CD4-positive, alpha-beta memory T cell (primary cell): ENCODE measurements at places on chromosomes 3 and 15.

- DNase-seq = no peak
- peaks cover 24% of the 10 kb centered on the region for H3K4me1 ChIP-seq
- H3K27me3 ChIP-seq = no peaks in the 10 kb centered on the region
- no peak overlapping the region for H3K27ac ChIP-seq
Measured at GRCh38 chr3:49352890-49353421, 5.2 kb downstream of the GPX1 start.

- no peak overlapping the region for H3K27ac ChIP-seq
- no peaks in the 10 kb centered on the region for H3K36me3 ChIP-seq
- no peaks in the 10 kb centered on the region for H3K27me3 ChIP-seq
- no peak overlapping the region for H3K4me3 ChIP-seq
- H3K4me1 ChIP-seq = no peaks in the 10 kb centered on the region
- no peak for DNase-seq
Measured at GRCh38 chr3:3278073-3278472, 98.6 kb upstream of the CRBN start.

- H3K27me3 ChIP-seq = no peaks in the 10 kb centered on the region
- H3K27ac ChIP-seq = no peak overlapping the region
- no peak for DNase-seq
- no peaks in the 10 kb centered on the region for H3K4me1 ChIP-seq
Measured at GRCh38 chr15:48481802-48482201, 150.6 kb downstream of the DUT start.

DNA sequence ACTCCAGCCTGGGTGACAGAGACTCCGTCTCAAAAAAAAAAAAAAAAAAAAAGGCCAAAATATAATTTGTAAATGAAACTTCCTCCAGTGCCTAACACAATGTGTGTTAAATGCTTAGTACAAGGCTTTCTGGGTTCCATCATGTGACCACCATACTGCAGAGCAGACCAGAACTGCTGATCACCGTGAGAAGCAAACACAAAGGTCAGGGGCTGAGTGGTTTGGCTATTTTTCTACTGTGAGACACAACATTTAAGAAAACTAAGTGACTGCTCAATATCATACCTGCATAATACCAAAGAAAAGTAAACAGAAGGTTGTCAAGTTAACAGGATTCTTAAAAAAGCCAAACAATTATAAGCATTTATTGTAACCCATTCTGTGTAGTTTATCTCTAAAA, 13.2 kb downstream of the ABCC5 start:
- no peak overlapping the region for H3K27ac ChIP-seq
- no peaks in the 10 kb centered on the region for H3K4me1 ChIP-seq
- no peak for DNase-seq
- H3K36me3 ChIP-seq = no peaks in the 10 kb centered on the region
- no peaks in the 10 kb centered on the region for H3K27me3 ChIP-seq

DNA sequence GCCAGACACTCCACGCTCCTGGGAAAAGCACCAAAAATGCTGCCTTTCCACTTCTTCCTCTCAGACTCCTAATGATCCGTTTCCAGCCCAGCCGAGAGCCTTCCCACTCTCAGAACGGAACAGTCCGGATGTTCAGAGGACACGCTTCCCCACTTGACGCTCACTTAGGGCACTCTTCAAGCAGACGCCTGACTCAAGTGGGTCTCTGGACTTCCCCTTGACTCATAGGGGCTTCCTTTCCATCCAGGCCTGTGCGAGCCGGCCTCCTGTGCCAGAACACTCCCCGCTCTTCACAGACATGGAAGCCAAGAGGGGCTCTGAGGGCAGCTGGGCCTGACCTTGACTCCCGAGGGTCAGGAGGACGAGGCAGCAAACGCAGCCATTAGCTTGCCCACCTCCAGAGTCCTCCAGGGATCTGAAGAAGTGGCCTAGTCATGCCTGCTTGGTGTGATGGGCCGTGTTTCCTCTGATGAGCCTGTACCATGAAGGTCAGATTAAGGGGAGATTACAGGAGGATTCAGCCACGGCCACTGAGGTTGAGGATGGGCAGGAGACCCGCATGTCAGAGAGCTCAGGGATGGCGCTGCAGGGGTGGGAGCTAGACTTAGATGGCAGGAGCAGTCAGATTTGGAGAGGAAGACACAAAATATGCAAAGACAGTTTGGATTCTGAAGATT, 114.7 kb upstream of the TLE3 start:
- no peaks in the 10 kb centered on the region for H3K27me3 ChIP-seq
- DNase-seq = no peak
- H3K27ac ChIP-seq = no peak overlapping the region
- no peaks in the 10 kb centered on the region for H3K36me3 ChIP-seq
- no peaks in the 10 kb centered on the region for H3K4me1 ChIP-seq

DNA sequence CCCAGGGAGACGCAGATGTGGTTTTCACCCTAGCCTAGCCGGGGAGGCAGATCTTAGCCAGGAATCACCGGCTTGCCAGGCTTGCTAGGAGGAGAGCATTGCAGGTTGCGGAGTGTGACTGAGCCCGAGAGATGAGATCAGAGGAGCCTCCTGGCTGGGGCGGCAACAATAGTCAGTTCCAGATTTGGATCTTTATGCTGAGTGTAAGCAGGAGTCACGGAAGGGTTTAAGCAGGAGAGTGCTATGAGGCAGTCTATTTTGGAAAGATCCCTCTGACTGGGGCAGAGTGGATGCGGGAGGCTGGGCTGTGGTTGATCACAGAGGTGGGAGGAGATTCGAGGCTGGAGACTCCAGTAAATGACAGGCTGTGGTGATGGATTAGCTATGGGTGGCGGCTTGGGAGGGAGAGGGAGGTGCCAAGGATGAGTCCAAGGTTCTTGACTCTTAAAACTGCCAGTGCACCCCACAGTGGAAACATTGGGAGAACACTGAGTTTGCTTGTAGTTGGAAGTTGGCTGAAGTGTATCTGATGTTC, 10.4 kb upstream of the BAHD1 start:
- no peak overlapping the region for H3K27ac ChIP-seq
- H3K27me3 ChIP-seq = no peaks in the 10 kb centered on the region
- no peaks in the 10 kb centered on the region for H3K36me3 ChIP-seq
- peaks cover 3% of the 10 kb centered on the region for H3K4me1 ChIP-seq

DNA sequence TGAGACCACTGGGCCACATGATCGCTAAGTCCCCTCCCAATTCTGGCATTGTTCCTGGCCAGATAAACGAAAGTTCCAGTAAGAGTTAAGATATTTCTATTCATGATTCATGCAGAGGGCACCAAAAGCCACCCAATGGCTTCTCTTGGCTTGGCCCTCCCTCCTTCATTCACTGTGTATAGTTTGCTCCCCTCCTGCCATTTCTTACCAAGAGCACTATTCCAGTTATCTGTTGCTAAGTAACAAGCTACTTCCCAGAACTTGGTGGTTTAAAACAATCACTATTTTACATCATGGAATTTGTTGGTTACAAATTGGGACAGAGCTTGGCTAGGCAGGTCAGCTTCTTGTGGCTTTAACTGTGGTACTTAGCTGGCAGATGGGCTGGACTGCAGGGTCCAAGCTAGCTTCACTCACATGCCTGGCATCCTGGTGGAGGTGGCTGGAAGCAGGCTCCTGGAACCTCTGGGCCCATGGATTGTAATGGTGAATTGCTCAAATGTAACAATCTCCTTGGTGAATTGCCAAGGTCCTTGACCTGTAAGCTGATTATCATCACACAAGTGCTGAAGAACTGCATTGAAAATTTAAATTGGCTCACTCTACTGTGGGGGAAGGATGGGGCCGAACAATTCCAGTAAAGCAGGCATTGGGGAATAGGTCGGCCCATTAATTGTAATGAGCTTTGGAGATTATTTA, 16.6 kb downstream of the EAF1 start:
- peaks cover 27% of the 10 kb centered on the region for H3K36me3 ChIP-seq
- DNase-seq = no peak
- no peaks in the 10 kb centered on the region for H3K27me3 ChIP-seq
- no peak overlapping the region for H3K4me3 ChIP-seq
- H3K27ac ChIP-seq = no peak overlapping the region
- H3K4me1 ChIP-seq = no peaks in the 10 kb centered on the region

GRCh38 chr3:170863816-170864215, 6.2 kb downstream of the RPL22L1 start:
- DNase-seq = no peak
- no peak overlapping the region for H3K4me3 ChIP-seq
- no peaks in the 10 kb centered on the region for H3K27me3 ChIP-seq
- H3K4me1 ChIP-seq = peaks cover 23% of the 10 kb centered on the region
- no peak overlapping the region for H3K27ac ChIP-seq

DNA sequence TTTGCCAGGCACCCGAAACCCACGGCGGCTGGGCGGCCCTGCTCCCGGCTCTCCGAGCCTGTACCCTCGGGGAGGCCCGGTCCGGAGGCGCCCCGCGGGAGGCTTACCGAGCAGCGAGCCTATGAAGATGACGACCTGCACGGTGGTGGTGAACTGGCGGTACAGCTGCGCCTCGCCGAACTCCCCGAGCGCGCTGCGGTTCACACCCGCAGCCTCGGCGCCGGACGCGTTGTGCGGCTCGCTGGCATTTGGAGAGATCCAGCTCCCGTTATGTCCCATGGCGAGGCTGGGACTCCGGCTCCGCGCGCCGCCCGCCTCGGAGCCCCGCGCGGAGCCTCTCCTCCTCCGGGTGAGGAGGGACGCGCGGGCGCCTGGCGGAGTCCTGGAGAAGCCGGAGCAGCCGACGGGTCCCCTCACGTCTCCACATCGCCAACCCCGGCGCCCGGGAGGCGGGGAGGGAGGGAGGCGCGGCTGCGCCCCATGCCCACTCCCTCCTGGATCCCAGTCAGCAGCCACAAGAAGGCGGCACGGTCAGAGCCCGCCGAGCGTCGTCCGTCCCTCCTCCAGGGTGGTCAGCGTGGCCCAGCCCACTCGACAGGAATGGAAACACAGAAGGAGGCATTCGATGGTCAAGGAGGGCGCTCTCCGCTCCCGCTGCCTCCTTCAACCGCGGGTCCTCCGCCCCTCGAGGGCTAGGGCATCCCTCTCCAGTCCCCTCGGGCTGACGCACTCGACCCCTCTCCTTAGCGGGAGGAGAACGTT, at the start of gene GPR176:
Gene GPR176 (minus strand): TSS at position 519 of the 762 bp plus-strand sequence. CDS start 240 bp downstream, at position 279.
- DNase-seq = peak; percentile 41
- peaks cover 19% of the 10 kb centered on the region for H3K4me1 ChIP-seq
- H3K36me3 ChIP-seq = no peaks in the 10 kb centered on the region
- no peak within 1 kb of the TSS for H3K27ac ChIP-seq
- H3K4me3 ChIP-seq = peak within 1 kb of the TSS; percentile 31
- H3K27me3 ChIP-seq = peaks cover 20% of the 10 kb centered on the region

DNA sequence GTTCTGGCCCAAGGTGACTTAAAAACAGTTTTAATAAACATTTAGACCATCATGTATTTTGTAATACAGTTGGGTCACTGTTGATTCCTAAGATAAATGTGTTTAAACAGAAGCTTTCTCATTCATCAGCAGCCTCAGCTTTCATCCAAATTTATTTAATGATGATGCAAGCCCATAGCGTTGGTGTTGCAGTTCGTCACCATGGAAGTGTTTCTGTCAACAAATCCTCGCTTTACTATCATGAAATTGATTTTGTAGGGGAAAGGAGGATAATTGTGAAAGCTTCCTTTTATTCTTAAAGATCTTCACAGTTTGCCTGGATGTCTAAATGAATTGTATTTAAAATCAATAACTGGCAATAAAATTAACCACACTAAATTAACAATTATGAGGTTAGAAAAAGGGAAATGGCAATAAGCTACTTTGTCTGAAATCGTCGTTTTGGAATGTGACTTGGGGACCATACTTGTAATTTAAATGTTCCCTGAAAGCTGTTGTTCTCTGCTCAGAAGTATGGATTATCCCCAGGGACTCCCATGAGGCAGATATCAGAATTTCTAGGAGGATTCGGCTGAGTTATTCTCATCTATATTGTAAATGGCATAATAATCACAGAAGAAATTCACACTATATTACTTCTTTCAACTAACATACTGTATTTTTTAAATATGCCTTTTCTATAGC, 29.0 kb downstream of the CMSS1 start:
- H3K4me1 ChIP-seq = no peaks in the 10 kb centered on the region
- no peaks in the 10 kb centered on the region for H3K36me3 ChIP-seq
- DNase-seq = no peak
- no peak overlapping the region for H3K4me3 ChIP-seq
- H3K27ac ChIP-seq = no peak overlapping the region

DNA sequence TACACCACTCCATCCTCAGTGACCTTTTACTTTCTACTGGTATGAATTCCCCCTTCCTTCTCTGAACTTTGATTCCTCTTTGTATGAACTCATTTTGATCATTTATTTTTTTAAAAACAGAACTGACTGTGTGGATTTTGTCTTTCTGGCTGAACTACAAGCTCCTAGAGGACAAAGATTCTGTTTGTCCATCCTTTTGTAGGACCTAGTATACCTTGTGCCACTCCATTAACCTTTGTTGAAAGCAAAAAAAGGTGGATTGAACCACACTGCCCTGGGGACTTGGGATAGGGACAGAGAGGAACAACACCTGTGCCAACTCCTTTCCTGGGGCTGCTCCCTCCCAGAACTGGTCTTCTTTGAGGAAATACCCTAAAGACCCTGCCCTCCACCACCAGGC, 23.6 kb downstream of the FSTL1 start:
- no peak overlapping the region for H3K4me3 ChIP-seq
- no peak for DNase-seq

GRCh38 chr3:154193000-154193615, 71.9 kb downstream of the ARHGEF26 start:
- no peak overlapping the region for H3K27ac ChIP-seq
- H3K27me3 ChIP-seq = no peaks in the 10 kb centered on the region
- no peak for DNase-seq
- H3K4me3 ChIP-seq = no peak overlapping the region
- no peaks in the 10 kb centered on the region for H3K4me1 ChIP-seq

- H3K27ac ChIP-seq = no peak overlapping the region
- H3K4me3 ChIP-seq = no peak overlapping the region
- no peak for DNase-seq
- no peaks in the 10 kb centered on the region for H3K4me1 ChIP-seq
- H3K36me3 ChIP-seq = peaks cover 42% of the 10 kb centered on the region
- no peaks in the 10 kb centered on the region for H3K27me3 ChIP-seq
Measured at GRCh38 chr3:183038757-183039156, 58.4 kb upstream of the DCUN1D1 start.

DNA sequence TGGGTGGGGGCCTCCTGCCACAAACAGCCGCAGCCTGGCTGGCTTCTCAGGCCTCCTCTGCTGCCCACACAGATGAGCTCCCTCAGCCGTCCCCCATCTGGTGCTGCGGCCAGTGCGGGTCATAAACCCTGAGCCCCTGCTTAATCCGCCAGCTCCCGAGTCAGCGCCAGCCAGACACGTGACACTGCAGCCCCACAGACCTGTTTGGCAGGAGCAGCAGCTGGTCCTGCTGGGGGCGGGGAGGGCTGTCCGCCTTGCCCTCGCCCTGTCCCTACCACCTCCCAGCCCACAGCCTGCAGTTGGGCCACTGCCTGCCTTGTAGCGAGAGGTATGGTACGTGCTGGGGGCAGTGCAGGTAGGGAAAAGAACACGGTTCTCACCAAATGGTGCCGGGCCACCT, 86.2 kb downstream of the IQSEC1 start:
- no peak overlapping the region for H3K27ac ChIP-seq
- H3K4me3 ChIP-seq = no peak overlapping the region

DNA sequence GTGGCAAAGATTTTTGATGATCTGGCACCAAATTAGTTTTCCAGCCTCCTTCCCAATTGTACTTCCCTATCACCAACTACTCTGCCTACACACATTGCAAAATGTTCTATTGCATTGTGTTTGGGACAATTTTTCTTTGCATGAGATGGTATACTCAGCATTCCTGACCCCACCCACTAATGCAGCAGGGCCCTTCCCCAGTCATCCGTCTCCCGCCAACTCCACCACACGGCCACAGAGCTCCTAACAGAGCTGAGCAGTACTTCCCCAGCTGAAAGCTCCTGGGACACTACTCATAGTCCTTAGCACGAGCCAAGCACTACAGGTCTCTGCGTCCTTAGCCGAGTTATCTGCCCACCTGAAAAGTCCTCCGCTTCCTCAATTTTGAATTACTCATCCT, 34.2 kb downstream of the TXNRD3 start:
- H3K27me3 ChIP-seq = no peaks in the 10 kb centered on the region
- no peak for DNase-seq
- H3K4me3 ChIP-seq = no peak overlapping the region
- H3K27ac ChIP-seq = no peak overlapping the region
- no peaks in the 10 kb centered on the region for H3K4me1 ChIP-seq
- H3K36me3 ChIP-seq = no peaks in the 10 kb centered on the region
